ENCODE measurements at places on chromosomes 3 and 15.

- DNase-seq, result no peak
Measured at GRCh38 chr15:95816591-95816990, 513.9 kb upstream of the NR2F2 start.

GRCh38 chr3:112074006-112074405 is 12.2 kb upstream of the C3orf52 start:
- DNase-seq, result no peak

- no peak for DNase-seq
Measured at GRCh38 chr3:179336345-179336929, 11.1 kb upstream of the MFN1 start.

- no peak for DNase-seq
Measured at GRCh38 chr15:68843425-68844311, 23.0 kb upstream of the ANP32A start.

- no peak for DNase-seq
Measured at GRCh38 chr15:35926007-35926380, 380.0 kb upstream of the DPH6 start.

DNA sequence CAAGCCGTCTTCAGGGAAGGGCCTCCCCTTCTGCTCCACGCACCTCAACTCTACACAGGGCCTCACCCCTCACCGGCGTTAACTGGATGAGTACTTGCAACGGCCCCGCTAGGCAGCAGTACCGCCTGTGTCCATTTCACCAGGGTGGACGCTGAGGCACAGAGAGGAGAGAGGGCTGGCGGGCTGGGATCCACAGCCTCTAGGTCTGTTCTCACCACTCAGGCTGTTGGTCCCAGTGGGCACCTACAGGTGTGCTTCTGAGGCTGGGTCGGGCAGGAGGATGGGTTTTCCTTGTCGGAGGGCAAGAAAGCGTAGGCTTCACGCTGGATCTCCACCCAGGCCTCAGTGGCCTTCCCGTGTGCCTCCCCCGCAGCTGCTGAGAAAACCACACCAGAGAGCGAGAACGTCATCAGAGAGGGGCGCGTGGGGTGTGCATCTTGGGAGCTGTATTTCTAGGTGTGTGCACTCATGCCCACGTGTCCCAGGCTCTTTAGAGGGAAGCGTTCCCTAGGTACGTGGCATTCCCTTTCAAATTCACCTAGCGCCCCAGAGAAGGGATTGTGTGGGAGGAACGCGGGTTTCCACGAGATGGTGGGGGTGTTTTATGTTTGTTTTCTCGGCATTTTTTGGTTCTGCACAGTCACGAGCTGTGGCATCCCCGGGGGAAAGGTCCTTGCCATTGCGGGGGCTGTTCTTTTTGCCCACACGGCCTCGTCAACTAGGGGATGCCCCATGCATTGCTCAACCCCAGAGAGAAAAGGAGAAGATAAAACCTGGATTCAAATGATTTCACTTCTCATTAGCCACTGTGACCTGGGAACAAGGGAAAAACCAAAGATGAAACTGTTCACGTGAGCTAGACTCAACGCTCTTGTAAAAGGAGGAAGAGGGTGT is 67.7 kb downstream of the MGLL start:
- no peak for DNase-seq

DNA sequence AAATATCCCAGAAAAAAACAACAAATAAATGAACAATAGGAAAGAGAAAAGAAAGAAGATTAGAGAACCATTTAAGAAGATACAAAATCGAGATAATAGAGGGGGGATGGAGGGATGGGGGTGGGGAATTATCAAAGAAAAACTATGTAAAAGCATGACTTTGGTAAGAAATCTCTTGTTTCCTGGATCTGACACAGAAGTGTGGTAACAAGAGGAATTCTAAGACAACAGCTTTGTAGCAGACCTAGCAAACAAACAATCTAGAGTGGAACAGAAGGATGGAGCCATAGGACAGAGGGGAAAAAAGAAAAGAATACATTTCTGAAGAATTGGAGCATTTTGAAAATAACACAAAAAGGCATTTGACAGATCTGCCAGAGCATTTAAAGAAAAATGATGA is 49.3 kb upstream of the HEG1 start:
- DNase-seq, result no peak

DNA sequence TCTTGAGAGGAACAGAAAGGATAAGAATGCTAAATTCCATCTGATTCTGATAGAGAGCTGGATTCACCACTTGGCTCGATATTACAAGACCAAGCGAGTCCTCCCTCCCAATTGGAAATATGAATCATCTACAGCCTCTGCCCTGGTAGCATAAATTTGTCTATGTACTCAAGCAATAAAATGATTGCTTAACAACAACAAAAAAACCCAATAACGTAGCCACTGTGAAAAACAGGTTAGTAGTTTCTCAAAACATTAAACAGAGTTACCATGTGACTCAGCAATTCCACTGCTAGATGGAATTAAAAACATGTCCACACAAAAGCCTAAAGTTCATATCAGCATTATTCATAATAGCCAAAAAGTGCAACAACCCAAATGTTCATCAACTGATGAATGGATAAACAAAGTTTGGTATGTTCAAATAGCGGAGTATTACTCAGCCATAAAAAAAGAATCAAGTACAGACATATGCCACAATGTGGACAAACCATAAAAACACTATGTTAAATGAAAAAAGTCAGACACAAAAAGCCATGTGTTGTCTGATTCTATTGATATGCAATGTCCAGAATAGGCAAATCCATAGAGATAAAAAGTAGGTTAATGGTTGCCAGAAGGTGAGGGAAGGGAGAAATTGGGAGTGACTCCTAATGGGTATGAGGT is 16.8 kb downstream of the BCL2L10 start:
- no peak for DNase-seq

DNA sequence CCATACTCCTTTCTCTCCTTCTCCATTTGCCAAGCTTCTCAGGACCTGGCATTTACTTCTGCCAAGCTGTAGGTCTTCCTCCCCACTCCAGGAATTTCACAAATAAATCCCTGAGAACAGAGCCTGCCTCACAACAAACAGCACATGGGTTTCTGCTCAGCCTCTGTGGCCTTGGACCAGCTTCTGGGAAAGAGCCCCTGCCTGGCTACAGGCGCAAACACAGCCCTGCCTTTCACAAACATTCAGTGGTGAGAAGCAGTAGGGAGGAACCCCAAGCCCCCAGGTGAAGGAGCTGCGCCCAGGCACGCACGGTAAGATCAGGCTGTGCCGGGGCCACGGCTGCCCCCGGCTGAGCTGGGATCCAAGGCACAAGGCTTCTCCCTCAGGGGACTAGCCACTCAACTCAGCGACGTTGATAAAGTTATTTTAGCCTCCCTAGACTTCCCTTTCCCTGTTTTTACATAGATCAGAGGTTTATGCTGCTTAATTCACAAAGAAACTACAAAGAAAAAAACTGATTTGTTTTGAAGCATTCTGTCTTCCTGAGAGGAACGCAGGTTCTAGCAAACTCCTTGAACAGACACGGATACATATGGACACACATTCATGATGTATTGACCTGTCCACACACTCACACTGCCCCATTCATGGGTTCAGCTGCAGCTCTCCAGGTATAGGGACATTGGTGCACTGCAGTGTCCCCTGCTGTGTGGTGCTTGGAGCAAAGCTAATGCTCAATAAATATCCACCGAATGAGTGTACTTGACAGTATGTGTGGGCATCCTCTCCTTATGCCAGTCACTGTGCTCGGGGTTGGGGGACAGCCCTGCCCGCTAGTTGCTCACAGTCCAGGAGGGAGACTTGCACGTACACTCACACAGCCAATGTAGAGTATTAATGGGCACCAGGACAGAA is 25.4 kb downstream of the HES1 start:
- DNase-seq, result no peak

DNA sequence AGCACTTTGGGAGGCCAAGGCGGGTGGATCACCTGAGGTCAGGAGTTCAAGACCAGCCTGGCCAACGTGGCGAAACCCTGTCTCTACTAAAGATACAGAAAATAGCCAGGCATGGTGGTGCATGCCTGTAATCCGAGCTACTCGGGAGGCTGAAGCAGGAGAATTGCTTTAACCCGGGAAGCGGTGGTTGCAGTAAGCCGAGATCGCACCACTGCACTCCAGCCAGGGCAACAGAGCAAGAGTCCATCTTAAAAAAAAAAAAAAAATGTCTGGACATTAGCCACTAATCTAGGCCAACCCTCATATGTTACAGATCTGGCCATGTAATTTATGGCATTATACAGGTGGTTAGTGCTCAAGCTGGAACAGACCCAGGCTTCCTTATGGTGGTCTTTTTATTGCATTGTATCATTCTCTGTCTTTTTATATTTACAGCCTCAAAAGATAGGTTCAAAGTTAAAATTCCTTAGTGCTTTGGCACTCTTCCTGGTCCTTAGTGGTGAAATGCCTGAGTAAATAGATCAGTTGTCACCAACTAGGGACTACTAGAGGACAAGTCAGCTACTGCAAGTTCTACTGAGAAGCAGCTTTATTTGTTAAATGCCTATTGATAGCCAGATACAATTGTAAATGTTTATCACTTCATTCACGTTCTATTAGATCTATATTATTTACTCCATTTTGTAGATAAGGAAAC is 16.0 kb downstream of the STARD9 start:
- DNase-seq, result no peak

GRCh38 chr15:59296181-59296617 is 76.5 kb downstream of the MYO1E start:
- no peak for DNase-seq

DNA sequence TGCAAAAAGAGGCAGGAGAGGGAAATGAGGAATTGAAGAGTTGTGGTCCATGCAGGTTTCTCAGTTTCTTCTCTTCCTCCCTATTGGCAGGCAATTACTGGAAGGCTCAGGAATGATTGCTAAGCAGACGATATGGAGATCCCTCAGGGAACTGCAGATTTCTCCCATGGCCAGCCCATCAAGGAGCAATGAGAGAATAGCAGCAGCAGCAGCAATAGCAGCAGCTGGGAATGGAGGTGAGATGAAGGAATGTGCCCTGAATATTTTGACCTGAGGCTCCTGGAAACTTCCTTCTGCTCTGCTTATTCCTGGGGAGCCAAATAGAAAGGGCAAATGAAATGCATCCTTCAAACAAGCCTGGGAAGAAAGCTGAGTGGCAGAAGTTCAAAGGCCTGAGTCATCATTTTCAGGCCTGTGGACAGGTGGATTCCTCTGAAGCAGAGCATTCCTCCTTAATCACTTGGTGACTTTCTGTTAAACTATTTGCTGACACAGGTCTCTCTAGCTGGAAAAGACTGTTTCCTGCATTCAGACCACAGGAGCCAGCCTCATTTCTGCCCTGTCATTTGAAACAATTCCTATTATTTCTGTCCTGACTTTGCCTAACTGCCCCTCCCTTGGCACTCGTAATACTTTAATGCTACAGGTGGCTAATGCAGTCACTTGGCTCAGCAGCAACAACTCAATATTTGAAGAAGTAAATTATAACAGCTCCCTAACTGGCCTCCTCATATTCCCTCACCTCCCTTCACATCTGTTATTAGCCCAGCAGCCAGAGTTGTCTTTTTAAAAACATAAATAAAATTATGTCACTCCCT is 146.9 kb upstream of the GADL1 start:
- DNase-seq, result no peak

DNA sequence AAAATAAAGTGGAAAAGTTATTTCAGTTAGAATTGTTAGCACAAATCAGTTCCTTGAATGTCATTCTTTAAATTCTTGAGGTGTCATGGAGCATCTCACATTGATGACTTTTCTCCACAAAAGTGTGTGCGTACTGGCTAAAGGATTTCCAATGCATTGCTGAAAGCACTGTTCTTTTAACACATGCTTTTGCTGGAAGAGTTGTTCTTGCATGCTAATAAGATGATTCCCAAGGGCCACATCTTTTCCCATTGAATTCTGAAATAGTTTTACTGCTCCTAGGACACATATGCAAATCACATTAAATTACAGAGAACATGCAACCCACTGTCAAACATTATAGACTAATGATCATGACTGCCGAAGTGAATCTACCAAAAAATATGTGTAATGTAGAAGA is 516.3 kb upstream of the CADM2 start:
- no peak for DNase-seq

- no peak for DNase-seq
Measured at GRCh38 chr15:95742836-95743235, 587.7 kb upstream of the NR2F2 start.

- no peak for DNase-seq
Measured at GRCh38 chr3:190155752-190156151, 35.1 kb upstream of the P3H2 start.

DNA sequence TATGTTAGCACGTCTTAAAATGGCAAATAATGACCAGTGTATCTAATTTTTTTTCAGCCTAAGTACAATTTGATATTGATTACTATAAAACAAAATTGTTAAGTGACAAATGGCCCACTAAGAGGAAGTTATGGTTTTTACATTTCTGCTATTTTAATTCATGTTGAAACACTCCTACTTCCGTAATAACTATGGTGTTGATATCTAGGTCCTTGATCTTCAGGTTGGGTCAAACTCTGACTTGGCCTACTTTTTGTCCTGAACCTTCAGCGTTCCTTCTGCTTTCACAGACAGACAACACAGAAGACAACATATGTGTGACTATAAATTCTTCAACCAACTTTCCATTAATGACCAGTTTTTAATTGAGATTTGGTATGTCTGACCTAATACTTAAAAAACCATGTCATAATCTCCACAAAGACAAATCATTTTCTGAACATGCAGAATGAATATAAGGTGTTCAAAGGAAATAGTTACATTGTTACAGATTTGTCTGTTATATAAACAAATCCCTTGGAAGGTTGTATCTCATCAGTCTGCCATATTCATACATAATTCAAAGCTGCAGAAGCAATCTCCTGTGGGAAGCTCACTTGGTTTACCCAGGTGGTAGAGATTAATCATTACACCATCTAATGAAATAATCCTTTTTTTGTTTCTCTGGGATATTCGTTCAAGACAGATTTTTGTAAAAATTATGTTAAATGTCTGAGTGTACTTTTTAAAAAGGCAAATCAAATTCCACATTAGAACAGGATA is 92.1 kb upstream of the TSPAN3 start:
- DNase-seq, result no peak

DNA sequence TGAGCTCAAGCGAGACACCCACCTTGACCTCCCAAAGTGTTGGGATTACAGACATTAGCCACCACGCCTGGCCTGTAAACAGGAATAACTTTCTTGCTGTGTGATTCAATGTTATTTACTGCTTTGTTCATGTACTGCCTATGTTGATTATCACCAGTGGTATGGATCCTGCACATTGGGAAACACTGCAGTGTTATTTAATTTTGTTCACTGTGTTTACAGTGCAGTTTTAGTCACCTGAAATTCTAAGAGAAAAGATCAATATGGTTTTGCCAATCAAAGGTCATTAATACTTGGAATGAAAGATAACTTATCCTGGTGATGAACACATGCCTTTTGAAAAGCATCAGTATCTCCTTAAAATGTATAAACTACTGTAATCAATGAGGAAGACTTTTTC is 8.6 kb upstream of the GABPB1 start:
- no peak for DNase-seq

DNA sequence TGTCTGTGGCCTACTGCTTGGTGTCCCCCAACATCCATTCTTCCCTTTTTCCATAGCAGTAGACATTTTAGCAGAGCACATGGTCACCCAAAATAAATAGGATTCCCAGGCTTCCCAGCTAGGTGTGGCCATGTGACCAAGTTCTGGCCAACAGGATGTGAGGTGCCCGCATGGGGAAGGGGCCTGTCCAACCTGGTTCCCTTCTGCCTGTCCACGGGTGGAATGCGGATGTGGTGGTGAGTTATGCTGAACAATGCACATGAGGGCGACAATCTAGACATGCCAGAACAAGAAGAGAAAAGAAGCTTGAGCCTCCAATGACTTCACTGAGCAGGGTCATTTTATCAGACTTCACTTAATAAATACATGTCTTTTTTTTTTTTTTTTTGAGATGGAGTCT is 77.6 kb upstream of the DLG1 start:
- no peak for DNase-seq

GRCh38 chr3:124972457-124972856 is 37.9 kb upstream of the MUC13 start:
- DNase-seq, result peak; percentile 45

Measured in NCI-H187 treated with DMSO at 0.1 percent for 48 hours (cell line).